Activated T-cell treated with anti-CD3 and anti-CD28 coated beads, Interleukin-2, amount 50 U/mL, for 72 hours (primary cell): ENCODE measurements at places on chromosomes 4 and X. TPM values are rescaled to one million over a fixed set of nuclear protein-coding genes. Genes with fewer than 3 reads are reported as not detected.

The PNMA6A gene
- 0.60 TPM for total RNA-seq

The GRIA3 gene
- total RNA-seq, result not detected

- H3K4me1 ChIP-seq, result peaks cover 25% of the 10 kb centered on the region
- no peak within 1 kb of the TSS for H3K27ac ChIP-seq
- peak within 1 kb of the TSS; percentile 86 for H3K4me3 ChIP-seq
- peak; percentile 29 for DNase-seq
- peaks cover 2% of the 10 kb centered on the region for H3K36me3 ChIP-seq
These were observed at the start of gene SNCA for GRCh38 chr4:89836897-89837384. Gene SNCA, minus strand, starts transcription at chr4:89837161. Its CDS starts 1,494 bp downstream, at chr4:89835667.

DNA sequence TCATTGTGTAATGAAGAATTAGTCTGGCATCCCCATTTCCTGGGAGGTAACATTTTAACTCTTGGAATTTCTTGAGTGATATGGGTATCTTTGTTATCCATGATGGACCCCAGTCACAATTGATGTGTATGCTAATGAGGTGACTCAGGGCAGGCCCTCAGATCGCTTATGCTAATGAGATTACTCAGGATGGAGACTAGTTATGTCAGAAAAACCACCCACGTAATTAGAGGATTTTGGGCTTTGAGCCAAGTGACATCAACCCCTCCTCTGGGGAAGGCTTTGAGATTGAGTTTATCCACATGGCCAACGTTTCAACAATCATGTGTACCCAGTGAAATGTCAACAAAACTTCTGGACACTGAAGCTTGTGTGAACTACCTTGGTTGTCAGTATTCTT, 772.7 kb downstream of the STPG2 start:
- no peaks in the 10 kb centered on the region for H3K4me1 ChIP-seq
- no peak for DNase-seq
- H3K27ac ChIP-seq, result no peak overlapping the region
- no peaks in the 10 kb centered on the region for H3K36me3 ChIP-seq

GRCh38 chr4:39642885-39643552, 4.4 kb upstream of the SMIM14 start:
- no peak overlapping the region for H3K4me3 ChIP-seq
- no peaks in the 10 kb centered on the region for H3K27me3 ChIP-seq
- H3K27ac ChIP-seq, result no peak overlapping the region
